ENCODE measurements at places on chromosomes 11 and 22.

DNA sequence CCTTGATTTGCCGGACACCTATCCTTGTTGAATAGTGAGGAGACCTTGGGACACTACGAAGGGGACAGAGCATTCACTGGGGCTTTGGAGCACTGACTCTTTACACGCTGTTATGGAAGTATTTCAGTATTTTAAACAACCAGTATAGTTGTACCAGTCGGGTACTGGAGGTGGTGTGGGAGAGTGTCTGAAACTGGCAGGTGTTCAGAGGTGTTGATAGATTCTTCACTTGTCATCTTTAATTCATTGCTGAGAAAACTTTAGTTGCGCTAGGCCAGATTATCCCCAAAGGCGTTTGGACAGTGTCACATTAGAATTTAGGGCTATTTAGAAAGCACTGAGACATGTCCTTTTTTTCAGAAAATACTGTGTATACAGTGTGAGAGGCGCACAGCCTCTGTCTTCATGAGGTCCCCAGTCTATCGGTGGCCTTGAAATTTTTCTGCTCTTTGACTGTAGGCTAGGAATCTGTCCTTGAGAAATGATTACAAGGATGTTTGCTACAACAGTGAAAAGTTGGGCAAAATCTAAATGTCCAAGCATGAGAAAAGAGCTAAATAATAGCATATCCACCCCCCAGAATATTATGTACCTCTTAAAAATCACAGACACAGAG, 69.7 kb downstream of the TEAD1 start:
- no peak for DNase-seq

GRCh38 chr11:96940227-96940626, 550.4 kb downstream of the JRKL start:
- no peak for DNase-seq

GRCh38 chr11:73216465-73216864, 1.6 kb upstream of the P2RY2 start:
- DNase-seq, result no peak

GRCh38 chr11:66285250-66285947, 3.5 kb downstream of the YIF1A start:
- DNase-seq, result no peak

GRCh38 chr11:88326099-88326498, 11.4 kb downstream of the CTSC start:
- DNase-seq, result no peak
